ENCODE measurements at places on chromosomes 11 and 22.

- no peak for DNase-seq
Observed at GRCh38 chr22:26323013-26323412, 106.0 kb upstream of the ASPHD2 start.

GRCh38 chr11:128502726-128503125, 84.6 kb downstream of the ETS1 start:
- DNase-seq: no peak

- DNase-seq: no peak
Observed at GRCh38 chr11:15968461-15969130, 387.8 kb downstream of the SOX6 start.

GRCh38 chr11:78187366-78188285, 800 bp downstream of the KCTD21 start:
- DNase-seq: no peak

- DNase-seq: no peak
Observed at GRCh38 chr11:108025387-108026080, 16.8 kb downstream of the CUL5 start.
